ENCODE measurements at places on chromosomes 3 and 15.

DNA sequence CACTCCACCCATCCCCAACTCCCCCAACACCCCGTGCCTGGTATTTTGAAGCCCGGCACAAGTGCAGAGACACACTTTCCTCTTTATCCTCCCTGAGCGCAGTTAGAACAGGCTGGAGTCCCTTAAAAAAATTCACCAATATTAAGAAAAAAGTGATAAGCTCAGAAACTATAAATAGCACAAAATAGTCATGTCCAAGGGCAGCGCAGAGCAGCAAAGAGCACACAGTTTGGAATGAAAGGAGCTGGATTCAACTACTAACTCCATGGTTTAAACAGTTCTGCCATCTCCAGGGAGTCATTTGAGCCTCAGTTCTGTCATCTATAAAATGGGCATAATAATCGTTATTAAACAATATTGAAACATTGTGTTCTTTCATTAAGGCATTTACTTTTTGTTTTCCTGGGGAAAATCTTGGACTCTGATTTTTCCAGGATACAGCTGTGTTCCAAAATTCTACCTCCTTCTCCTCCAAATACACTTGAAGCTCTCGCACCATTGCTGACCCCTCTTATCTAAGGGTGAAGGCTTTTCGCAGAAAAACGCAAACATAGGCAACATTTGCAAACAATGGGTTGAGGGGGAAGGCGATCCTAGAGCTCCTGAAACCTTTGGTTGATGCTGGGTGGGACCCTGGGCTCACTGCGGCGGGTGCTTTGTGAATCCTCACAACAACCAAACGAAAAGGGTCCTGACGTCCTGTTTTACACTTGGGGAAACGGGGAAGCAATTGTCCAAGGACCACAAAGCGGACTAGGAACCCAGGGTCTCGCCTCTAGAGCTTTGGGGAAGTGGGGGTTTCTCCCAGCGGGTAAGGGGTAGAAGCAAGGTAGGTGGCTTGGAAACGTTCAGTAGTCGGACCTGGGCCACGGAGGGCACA is 41.8 kb downstream of the EPHB3 start:
- DNase-seq, result no peak

DNA sequence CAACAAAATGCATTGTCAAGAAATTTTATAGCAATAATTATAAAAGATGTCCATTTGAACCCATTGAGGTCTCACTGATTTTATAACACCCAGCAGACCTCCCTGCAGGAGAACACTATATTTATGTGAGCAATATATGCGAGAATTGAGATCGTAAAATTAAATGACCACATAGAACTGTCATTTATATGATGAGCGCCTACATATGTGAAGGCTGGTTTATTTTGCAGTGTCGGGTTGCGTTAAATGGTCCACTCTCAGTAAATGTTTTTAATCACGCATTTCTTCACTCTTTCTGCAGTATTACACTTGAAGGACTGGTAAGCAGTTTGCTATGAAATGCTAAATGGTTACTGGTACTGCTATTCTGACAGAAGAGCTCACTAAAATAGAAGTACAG is 408.5 kb upstream of the AGTR1 start:
- no peak for DNase-seq

- no peak for DNase-seq
These were observed 28.4 kb downstream of the RASGRP1 start for GRCh38 chr15:38536201-38536676.

- no peak for DNase-seq
These were observed 104.1 kb upstream of the TNFAIP8L3 start for GRCh38 chr15:51198701-51199232.

GRCh38 chr3:15520804-15521572 is 518 bp downstream of the COLQ start:
- no peak for DNase-seq

DNA sequence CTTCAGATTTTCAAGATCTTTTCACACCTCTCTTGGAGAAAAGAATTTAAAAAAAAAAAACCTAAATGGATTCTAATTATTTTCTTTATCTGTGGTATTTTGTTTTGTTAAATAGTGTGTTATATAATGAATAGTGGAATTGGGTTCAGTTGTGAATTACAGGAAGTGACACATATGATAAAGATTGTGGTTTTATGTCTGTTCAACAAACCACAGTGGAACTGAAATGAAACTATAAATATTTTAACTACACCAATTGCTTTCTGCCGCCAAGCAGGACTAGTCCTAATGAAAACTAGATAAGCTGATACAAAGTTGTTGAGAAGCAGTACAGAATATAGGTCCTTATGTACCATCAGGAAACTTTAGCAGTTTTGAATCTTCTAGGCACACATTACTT is 121.6 kb downstream of the UBE2E2 start:
- DNase-seq, result no peak

GRCh38 chr3:36511791-36512486 is 131.6 kb downstream of the STAC start:
- no peak for DNase-seq

- DNase-seq, result no peak
These were observed 153.7 kb upstream of the TLE3 start for GRCh38 chr15:70251246-70251990.

GRCh38 chr3:17730318-17730967 is 12.0 kb downstream of the TBC1D5 start:
- no peak for DNase-seq

DNA sequence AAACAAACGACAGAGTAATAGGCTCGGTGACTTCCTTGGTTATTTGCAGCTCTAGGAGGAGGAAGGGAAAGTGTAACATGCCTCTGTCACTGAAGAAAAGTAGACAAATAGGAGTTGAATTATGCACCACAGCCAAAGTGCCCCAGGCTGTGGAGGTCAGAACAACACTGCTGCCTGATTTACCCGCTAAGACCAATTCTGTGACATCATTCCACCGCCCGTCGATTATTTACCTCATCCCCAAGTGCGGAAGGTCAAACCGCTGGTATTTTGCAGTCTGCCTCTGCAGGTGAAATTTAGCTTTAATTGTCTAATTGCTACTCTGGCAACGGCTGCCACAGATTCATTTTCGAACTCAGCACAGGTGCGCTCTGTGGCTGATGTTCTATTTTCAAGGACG is 106.3 kb upstream of the PRICKLE2 start:
- DNase-seq, result no peak

GRCh38 chr3:28916713-28917499 is 364.0 kb upstream of the RBMS3 start:
- no peak for DNase-seq

DNA sequence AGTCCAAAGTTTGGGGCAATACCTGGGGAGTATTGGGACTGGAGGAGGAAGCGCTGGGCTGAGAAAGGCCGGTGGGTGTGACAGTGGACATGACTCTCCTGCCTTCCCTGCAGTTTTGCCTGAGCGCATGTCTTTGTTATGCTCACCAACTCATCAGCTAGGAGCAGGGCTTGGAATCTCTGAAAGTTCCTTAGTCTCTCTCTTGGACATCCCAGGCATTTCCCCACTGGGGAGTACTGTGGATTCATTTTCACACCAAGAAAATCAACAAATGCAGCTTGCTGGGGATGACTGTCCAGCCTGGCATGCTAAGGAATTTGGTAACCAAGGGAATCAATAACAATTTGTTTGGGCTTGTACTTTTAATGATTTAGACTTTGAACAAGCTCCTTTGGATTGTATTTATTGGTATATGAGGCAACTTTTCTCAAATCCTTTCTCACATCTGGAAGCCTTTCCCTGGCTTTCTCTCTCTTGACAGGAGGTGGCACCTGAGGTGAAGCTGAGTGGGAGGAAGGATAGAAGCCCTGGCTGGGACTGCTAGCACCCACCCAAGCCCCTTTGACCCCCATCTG is 48.5 kb upstream of the CHST2 start:
- DNase-seq, result no peak
